ENCODE measurements at places on chromosomes 6 and 20.

DNA sequence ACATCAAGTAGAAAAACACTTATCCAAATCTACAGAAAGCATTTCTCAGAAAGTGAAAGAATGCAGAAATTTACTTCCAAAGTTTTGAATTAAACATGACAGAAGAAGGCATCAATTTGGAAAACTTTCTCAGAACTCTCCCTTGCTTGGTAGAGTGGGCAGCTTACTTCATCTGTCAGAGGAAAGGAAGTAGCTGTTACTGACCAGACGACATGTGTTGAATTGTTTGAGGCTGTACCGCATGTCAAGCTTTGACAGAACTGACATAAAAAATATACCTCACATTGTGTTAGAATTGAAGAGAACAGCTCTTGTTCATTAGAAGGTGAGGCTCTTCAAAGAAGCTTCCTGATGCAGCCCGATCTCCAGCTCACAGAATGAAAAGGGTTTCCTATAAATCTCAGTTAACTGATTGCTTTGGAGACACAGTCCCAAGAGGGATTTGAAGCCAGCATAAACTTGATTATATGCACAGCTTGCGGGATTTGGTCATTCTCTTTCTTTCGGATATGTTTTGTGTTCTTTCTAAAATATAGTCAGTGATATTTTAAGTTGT, 190.7 kb downstream of the PLCB1 start:
- no peak for DNase-seq

DNA sequence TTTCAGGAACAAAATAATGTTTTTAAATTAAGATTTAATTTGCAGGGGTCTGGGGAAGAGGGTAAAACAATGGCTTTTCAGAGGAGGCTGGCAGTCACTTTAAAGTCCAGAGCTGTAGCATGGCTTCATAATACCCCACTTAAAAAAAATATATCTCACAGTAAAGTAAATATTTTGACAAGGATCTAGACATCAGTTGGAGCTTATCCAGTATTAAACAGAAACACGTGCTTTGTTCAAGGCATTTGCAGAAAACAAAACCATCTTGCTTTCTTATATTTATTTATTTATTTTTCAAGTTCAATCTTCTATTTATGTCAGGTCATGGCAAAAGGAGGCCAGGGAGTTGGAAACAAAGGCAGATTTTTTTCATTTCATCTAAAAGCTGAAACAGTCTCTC, 53.3 kb upstream of the PRL start:
- no peak for DNase-seq

DNA sequence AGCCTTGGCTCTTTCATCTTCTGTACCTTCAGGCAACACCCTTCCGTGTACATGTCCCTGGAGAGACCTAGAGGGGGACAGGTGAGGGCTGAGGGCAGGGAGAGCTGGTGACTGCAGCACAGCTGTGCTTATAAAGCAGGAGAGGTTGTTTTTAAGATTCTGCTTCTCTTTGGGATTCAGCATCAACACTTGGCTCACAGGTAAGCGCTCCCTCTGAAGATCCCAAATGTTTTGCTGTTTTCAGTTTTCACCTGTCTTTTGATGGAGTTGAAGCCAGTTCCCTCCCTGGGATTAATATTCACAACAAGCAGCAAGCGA, 19.4 kb upstream of the TRAF3IP2 start:
- DNase-seq: no peak

DNA sequence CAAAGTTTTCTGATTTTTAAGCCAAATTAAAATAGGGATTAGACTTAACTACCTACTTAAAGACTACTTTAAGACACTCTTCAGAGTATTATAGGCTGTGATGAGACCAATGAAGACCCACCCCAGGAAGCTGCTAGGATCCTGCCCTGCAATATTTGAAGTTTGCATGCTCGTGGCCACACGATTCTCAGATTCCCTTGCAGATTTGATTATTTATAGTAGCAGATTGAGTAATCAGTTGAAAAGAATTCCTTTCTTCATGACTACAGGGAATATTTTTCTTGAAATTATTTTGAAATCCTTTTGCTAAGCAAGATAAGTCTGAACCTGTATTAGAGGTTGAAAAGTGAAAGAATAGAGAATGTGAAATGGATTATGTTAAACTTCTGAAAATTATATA, 122.3 kb downstream of the B3GAT2 start:
- no peak for DNase-seq

GRCh38 chr20:42739683-42740082, 450.0 kb downstream of the PTPRT start:
- DNase-seq: no peak

- DNase-seq: peak; percentile 66
Measured at GRCh38 chr6:7910654-7911344, at the start of gene TXNDC5. Gene TXNDC5, minus strand, starts transcription at chr6:7910788. Its CDS starts 12 bp downstream, at chr6:7910776.

GRCh38 chr6:99512033-99512432, 3.2 kb downstream of the USP45 start:
- no peak for DNase-seq

GRCh38 chr20:48158014-48158413, 372.7 kb upstream of the SULF2 start:
- no peak for DNase-seq

- DNase-seq: peak; percentile 83
Measured at GRCh38 chr6:82040405-82041221, 206.9 kb downstream of the IBTK start.

GRCh38 chr6:13406781-13407180, 78.4 kb upstream of the TBC1D7 start:
- DNase-seq: no peak

- no peak for DNase-seq
Measured at GRCh38 chr20:23631981-23632710, 5.6 kb downstream of the CST3 start.

DNA sequence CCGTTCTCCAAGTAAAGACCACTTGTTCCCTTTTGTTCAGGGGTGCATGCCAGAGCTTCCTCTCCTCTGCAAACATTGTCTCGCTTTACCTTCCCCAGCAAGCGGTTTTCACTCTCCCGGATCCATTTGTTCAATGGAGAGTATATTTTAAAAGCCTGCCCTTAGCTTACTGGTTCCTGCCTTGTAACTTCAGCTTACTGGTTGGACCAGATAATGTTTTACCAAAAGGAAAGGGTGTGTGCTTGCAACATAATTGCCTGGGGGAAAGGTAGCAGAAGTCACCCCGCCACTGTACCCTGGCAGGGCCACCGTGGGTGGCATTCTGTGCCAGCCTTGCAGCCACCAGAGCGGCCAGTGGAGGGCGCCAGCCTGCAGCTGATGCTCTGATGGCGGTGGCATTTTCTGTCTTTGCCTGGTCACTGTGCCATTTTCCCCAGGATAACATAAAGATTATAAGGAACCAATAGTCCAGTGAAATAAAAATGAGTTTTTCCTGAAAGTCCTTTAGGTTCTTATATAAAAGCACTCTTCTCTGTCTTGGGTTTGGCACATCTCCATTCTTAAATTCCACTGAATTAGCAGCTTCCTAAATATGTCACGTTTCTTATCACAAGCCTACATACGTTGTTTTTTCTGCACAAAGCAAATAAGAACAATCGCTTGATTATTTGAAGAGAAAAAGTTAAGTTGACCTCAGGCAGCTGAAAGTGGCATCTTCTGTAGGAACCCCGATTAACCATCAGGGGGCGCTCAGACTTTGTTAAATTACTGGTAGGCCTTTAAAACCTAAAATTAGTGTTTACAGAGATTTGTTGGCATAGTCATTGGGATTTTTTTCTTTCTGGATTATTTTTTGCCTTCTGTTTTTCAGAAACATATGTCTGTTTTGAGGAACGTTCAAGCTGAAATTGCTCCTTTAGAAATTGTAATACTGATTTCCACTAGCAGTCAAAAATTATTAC, 67.4 kb upstream of the XRN2 start:
- DNase-seq: peak; percentile 62

DNA sequence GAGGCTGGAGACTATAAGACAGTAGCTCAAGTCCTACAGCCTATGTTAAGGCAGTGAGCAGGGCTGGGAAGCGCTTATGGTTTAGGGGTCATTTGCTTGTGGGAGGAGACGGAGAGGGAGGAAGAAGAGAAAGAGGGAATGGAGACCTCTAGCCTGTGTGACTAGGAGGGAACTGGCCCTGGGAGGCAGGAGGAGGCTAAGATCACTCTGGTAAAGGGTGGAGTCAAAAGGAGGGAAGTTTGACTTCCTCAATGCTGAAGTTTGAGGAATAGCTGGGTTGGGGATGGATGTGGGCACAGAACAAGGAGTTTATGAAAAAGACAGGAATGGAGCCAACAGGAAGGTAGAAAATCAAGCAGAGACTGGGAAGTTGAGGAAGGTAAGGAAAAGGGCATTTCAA, 6.4 kb upstream of the BACH2 start:
- no peak for DNase-seq

DNA sequence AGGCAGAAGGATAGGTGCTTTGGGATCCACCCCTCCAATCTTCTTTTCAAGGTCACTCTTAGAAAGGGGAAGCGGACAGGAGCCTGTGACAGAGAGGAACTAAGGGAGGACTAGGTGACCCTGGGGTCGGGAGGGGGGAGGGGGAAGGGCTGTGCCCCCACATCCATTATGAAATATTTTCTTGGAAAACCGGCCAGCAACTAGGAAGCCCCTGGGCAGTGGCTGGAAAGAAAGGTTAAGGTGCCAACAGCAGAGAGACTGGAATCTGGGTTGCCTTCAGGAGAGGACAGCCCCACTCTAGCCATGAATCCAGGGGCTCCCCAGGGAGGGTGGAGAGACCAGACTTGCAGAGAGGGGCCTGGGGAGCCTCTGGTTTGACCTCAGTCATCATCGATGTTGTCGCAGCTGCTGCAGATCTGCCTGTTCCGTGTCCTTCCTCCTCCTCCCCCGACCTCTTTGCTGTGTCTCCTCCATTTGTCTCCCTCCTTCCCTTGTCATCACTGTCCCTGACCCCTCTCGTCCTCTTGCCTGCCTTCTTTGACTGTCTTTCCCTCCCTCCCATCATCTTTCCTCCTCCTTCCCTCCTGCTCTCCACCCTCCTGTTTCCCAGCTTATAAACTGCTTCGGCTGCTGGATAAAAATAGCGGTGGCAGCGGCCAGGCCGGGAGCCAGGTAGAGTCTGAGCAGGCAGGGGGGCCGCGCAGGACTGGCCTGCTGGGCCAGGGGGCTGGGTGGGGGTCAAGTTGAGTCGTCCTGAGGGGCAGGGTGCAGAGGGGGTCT, 3.2 kb downstream of the SLC29A1 start:
- peak; percentile 70 for DNase-seq

- DNase-seq: no peak
Measured at GRCh38 chr20:32567384-32568178, 17.6 kb downstream of the NOL4L start.

GRCh38 chr6:34355889-34356288, 36.6 kb downstream of the NUDT3 start:
- no peak for DNase-seq

GRCh38 chr6:157144859-157145568, 178.3 kb downstream of the TMEM242 start:
- DNase-seq: peak; percentile 59

DNA sequence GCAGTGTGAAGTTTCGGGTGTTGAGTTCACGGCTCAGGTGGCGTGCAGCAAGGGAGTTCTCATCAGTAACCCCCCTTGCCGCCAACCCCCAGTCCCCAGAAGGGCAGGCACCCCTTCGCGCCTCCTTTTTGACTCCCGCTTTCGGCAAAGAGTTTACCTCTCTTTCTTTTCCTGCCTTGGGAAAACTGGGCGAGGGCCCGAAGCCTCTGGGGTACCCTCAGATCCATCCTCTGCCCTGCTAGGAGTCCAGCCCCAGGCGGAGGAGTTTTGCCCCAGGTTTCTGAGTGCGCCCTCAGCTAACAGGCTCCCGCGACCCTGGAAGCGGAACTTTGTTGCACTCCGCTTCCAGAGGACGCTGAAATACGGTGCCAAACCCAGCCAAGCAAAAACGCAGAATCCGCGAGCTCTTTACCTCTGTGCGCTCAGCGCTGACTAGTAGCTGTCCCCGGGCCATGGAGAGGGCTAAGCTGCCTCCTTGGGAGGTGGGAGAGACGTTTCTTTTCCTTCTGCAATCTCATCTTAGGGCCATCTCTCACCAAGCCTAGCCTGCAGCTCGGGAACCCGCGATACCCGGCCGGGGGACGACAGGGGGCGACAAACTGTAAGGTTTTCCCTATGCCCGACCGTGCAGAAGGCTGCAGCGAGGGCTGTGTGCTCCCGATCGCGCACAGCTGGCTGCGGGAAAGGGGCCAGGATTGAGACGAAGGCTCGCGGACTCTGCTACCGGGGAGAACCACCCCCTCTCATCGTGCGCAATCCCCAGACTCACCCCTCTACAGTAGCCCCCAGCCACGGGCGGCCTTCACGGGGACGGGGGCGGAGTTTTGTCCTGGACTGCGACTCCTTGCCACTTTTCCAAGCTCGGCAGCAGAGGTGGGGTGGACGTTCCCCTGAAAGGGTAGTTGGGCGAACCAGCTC, 2.7 kb upstream of the PAX1 start:
- DNase-seq: peak; percentile 4

- no peak for DNase-seq
Measured at GRCh38 chr6:125984311-125984710, 2.0 kb upstream of the TRMT11 start.

- no peak for DNase-seq
Measured at GRCh38 chr6:9710574-9710973, 704.3 kb downstream of the TFAP2A start.

DNA sequence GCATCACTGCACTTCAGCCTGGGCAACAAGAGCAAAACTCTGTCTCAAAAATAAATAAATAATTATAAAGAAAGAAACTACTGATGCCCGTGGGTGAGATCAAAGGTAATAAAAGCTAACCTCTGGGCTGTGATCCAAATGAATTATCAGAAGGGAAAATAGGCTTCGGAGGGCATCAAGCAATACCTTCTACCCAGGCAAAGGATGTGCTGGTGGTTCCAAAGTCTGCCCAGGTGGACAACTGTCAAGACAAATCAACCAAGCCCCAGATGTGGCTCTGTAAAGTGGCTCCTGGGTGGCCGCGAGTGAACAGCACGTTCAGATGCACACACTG, 95.6 kb downstream of the SCML4 start:
- no peak for DNase-seq

- no peak for DNase-seq
Measured at GRCh38 chr6:1603708-1604107, 6.0 kb upstream of the FOXC1 start.

Measured in G401 (cell line).